Epithelial cell of prostate (primary cell): ENCODE measurements at places on chromosomes 7 and 10.

GRCh38 chr10:75240329-75241076, 4.7 kb upstream of the COMTD1 start:
- DNase-seq = no peak

GRCh38 chr10:106577266-106577665, 587.2 kb downstream of the SORCS1 start:
- DNase-seq = peak; percentile 27

GRCh38 chr7:121266307-121266894, 62.4 kb upstream of the WNT16 start:
- no peak for DNase-seq

- DNase-seq = no peak
Observed at GRCh38 chr7:50962962-50963374, 180.3 kb upstream of the GRB10 start.

GRCh38 chr10:7300384-7300971, 110.4 kb downstream of the SFMBT2 start:
- peak; percentile 16 for DNase-seq

- no peak for DNase-seq
Observed at GRCh38 chr10:66811211-66811610, 114.6 kb upstream of the LRRTM3 start.
